Gastroesophageal sphincter (tissue), 4 donors: ENCODE measurements at places on chromosomes 7 and 10.

- no peak for ATAC-seq
These were observed 150.6 kb upstream of the FOXP2 start for GRCh38 chr7:114264023-114264422.

DNA sequence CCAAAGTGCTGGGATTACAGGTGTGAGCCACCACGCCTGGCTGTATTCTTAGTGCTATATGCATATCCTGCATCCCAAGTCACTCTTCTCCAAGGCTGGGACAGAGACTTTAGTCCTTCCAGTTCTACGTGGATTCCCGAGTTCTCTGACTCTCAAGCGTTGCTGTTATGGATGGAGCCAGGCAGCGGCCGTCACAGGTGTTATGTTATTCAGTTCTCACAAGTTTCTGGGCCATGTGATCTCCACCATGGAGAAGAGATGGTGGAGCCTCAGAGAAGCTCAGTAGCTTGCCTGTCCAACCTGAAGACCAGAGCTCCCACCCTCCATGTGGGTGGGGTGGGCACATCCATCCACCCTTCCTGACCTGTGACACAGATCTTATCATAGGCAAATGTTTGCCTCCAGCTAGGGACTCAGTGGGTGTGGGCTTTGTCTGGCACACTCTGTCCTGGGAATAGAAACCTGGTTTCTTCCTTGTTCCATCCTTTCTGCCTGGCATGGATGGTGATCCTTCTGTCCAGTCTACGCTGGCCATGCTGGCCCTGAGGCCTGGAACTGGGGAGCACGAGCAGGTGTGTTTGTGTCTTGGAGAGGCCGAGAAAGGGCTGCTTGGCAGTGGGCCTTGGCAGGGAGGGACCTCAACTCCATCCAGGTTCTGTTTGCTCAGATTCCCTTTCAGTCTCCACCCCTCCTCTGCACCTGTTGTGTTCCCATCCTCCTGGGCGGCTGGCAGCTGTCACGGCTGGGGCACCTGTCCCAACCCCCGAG, 55.3 kb downstream of the NEURL1 start:
- no peak for ATAC-seq

DNA sequence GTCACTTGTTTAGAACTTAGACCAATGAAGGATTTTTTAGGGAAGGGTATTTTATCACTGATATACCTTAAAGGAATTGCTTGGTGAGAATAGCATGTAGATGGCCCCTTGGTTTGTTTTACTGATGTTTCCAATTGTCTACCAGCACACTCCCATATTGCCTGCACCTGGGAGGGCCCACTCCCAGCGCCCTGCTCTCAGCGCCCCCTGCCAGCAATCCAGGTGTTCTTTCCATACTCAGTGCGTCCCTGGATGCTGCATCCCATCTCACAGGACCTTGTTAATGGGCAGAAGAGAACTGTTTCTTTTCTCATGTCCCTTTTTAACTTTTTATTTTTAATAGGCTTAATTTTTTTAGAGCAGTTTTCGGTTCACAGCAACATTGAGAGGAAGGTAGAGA, 24.1 kb upstream of the SFRP5 start:
- no peak for ATAC-seq

GRCh38 chr10:124653811-124654651, 90.1 kb downstream of the FAM53B start:
- peak; percentile 75 for ATAC-seq

DNA sequence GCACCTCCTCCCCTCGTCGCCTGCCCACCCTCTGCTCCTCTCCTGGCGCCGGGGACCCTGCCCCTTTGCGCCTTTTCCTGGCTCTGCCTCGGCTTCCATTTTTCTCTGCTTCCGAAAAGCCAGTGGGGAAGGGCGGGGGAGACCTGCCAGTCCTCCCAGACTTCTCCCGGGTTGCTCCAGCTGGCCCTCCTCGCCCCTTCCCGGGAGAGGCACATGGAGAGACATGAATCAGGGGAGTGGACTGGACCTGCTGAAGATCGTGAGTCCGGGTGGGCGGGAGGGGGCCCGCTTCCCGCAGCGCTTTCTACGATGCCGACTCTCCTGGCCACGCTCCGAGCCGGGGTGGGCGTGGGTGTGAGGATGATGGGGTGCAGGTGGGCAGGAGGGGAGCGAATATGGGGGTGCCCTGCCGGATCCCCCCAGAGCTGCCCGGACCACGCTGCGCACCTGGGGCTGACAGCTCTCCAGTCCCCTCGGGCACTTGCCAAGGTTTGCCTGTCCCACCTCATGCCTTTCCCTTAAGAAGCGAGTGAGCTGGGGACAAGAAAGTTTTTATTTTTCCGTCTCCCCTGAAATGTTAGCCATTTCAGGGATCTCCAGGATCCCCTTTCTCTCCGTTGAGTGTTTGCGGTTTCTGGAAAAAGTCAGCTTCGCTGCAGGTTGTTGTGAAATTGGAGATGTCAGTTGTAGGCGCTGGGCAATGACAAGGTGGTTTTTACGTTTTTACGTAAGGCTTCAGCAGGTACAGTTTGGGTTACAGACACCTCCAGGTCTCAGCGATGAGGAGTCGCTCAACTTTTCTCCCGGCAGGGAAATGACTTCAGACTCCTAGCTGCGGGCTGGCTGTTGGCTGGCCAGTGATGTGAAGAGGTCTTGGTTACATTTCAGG, 977 bp downstream of the CACNB2 start:
- no peak for ATAC-seq

- ATAC-seq: no peak
These were observed 54.9 kb downstream of the FAM171A1 start for GRCh38 chr10:15316145-15316544.

DNA sequence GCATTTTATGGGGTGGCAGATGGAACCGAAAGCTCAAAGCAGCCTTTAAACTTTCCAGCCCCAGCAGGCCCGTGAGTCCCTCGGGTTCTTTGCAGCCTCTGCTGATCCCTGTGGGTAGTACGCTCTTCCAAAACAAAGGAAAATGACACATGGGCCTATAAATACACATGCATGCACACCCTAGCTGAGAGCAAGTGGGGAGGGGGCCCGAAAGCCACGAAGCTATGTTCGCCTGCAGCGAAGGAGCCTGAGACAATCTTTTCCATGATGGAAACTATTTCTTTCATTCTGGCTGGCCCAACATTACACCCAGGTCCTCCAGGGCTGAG, 32.2 kb downstream of the CALML5 start:
- ATAC-seq: no peak

DNA sequence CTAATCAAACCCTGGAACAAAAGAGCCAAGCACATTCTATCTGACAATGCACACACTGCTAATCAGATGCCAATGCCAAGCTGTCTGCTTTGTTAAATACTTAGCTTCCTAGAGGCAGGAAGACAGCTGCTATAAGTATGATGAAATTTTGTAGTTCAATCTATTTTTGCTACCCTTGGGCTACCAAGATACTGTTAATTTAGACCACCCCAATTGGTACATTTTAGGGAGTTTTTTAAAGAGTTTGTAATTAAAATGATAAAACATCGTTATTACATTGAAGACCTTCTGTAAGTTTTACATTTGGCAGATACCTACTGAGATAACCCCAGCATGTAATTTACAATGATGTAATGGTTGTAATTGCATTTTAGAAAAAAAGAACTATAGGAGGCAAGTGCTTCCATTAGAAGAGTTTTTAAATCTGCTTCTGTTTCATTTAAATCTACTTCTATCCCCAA, 268.5 kb downstream of the ADK start:
- no peak for ATAC-seq

DNA sequence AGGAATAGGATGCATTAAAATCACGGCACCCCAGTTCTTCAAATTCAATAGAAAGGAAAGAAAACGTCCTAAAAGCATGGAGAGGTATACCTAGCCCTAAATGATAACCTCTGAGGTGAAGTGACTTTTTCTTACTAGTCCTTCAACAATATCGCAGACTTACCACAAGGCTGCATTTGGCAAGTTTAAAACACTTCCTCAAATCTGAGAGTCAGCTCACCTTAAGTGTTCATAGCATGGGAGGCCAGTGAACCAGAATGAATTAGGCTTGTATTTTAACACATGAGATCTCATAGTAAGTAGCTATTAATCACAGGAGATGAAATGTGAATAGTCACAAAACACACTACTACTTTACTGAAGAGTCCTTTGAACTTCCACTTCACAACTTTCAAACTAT, 124.2 kb downstream of the RNF32 start:
- no peak for ATAC-seq

- peak; percentile 35 for ATAC-seq
These were observed 65.7 kb downstream of the VWA2 start for GRCh38 chr10:114304571-114305421.

DNA sequence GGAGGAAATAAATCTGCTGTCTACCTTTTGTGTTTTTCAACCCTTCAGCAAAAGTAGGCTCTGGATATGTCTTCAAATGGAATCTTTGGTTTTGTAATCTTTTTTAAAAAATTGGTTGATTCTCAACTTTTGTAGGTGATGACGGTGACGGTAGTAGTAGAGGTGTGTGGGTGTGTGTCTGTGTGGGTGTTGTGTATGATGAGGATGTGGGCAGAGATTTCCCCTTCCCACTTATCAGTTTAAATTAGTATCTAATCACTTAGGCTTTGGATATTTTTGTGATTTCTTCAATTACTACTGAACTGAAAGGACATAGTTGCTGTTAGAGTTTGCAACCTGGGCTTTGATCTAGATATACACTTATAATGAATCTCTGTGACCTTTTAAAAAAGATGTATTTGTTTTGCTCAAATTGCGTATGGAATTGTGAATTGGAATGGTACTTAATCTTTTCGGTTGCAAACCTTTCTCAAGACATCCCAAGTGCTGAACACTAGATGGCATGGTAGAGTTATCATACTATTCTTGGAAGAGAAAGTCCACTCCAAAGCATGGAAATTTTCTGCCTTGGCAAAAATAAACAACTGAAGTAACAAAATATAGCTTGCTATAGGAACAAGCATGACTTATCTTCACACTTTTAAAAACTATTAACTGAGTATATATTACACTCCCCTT, 51.9 kb upstream of the A1CF start:
- ATAC-seq: no peak

- ATAC-seq: no peak
These were observed 115.2 kb upstream of the MDFIC start for GRCh38 chr7:114806590-114807162.

DNA sequence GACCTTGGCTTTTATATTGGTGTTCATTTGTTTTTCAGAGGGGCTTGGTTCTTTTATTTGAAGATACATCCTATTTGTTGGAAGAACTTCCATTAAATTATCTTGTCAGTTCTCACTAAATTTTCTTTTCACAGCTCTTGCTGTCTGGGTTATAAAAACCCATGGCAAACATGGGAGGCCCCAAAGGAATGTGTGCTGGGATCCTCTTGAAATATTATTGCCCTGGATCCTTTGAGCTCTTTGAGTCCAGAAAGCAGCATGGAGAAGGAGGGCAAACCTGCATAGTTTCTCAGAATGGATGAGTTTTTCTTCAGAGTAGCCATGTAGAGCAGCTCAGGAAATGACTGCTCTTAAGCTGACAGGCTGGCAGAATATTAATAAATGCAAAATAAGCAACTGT, 187.4 kb downstream of the CTTNBP2 start:
- no peak for ATAC-seq

- ATAC-seq: peak; percentile 35
These were observed 34.4 kb upstream of the SLF2 start for GRCh38 chr10:100878291-100878910.

- ATAC-seq: no peak
These were observed 31.3 kb downstream of the FAM204A start for GRCh38 chr10:118310822-118311221.

- ATAC-seq: no peak
These were observed 218.2 kb downstream of the SH2D4B start for GRCh38 chr10:80755893-80756292.

- no peak for ATAC-seq
These were observed 738 bp upstream of the NCAPG2 start for GRCh38 chr7:158705234-158705850.

DNA sequence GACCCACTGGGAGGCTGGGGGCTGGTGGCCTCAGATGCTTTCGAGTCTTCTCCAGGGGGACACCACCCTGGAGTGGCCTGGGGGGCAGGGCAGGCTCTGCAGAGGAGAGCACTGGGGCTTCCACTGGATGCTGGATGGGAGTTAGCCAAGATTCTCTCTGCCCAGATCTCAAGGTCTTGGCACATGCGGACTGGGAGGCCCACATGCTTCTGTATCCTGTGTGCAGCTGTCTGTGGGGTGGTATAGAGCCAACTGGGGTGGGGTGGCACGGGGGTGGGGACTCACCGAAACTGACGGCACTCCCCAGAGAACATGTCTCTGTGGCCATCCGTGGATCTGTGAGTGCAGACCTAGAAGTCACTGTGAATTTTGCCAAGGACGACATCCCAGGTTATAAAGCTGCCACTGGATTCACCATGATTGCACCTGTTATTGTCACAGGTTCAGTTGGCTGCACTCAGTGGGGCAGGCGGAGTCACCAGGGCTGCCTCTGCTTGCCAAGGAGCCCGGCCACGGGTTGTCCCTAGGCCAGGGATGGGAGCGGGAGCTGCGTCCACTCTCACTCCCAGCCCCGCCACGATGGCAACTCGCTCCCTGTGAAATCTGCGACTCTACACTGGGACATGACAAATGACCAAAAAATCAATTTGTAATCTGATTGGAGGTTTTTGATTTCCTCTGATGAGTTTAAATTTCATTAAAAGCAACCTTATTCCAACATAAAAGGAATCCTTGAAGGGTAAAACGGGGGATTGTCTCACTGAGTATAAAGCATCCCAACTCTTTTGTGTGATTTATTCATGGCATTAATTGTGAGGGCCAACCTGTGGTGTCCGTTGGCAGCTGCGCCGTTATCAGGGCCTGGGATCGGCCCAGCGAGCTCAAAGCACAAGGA, 131.3 kb downstream of the EBF3 start:
- no peak for ATAC-seq

DNA sequence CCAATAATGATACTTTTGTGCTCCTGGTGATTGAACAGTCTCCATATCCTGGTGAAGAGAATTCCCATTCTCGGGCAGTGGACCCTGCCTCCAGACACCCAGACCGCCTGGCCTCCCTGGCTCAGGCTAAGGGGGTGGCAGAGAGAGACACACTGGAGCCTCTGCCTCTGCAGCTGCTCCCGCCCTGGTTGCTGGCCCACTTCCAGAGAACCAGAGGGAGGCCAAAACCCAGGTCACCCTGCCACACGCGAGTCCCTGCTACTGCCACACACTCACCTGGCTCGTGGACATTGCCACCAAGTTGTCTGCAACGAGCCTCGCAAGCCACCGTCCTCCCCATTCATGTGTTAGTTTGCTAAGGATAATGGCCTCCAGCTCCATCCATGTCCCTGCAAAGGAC, 221.8 kb downstream of the HPSE2 start:
- ATAC-seq: no peak

GRCh38 chr7:28609608-28610007, 197.3 kb downstream of the CREB5 start:
- ATAC-seq: no peak

GRCh38 chr10:61159253-61159652, 215.3 kb upstream of the RHOBTB1 start:
- ATAC-seq: no peak

GRCh38 chr10:132144086-132144485, 42.7 kb upstream of the DPYSL4 start:
- ATAC-seq: no peak

DNA sequence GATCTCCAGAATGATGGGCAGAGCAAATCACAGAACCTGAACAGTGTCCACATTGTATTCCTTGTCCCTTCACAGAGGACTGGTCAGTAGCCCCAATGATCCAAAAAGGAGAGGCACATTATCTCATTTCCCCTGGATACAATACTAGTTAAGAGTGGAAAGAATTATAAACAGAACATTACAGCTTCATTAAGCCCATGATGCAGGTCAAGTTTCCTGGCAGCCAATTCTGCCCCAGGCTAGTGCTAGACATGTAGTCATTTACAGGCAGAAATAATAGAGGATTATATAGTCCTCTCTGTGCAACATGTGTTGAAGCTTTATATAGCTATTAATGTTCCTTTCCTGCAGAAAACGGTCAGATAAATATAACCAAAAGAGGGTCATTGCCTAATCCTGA, 124.3 kb upstream of the WNT16 start:
- ATAC-seq: no peak
